ENCODE measurements at places on chromosomes 4 and X. TPM values are rescaled to one million over a fixed set of nuclear protein-coding genes. Genes with fewer than 3 reads are reported as not detected.

GRCh38 chr4:189088780-189089179 is 851.9 kb upstream of the FRG1 start:
- H3K4me1 ChIP-seq, result peaks cover 10% of the 10 kb centered on the region
- no peak for DNase-seq
- peaks cover 2% of the 10 kb centered on the region for H3K36me3 ChIP-seq
- H3K4me3 ChIP-seq, result no peak overlapping the region
- no peak overlapping the region for H3K27ac ChIP-seq

DNA sequence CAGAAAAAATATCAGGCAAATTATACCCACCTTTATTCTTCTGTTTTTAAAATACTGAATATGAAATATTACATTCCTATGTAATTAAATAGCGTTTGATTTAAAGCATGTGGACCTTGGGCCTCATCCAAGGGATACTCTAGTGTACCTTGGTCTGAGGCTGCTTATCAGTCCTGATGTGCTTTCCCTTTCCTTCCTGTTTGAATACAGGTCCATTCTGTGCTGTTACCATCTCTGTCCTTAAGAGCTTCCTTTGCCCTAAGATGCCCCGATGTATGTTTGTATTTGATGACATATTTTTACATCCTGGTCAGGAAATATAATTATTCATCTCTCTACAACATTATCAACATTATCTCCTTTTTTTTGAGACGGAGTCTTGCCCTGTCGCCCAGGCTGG is 24.1 kb downstream of the FAT4 start:
- no peak overlapping the region for H3K27ac ChIP-seq
- no peak overlapping the region for H3K4me3 ChIP-seq
- no peaks in the 10 kb centered on the region for H3K27me3 ChIP-seq
- H3K36me3 ChIP-seq, result peaks cover 16% of the 10 kb centered on the region

DNA sequence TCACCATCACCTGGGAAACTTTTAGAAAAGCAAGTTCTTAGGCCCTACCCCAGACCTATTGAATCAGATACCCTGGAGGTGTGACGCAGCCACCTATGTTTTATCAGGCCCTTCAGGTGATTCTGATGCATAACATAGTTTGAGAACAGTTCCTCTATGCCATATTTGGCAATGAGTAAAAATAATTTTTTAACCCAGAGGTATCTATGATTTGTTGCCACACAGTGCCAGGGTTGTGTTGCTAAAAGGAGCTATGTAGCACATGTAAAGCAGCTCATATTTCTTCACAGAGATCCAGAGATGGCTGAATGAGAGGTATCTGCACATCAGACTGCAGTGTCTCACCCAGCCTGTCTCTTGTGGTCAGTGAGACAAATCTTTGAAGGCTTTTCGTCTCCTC is 85.3 kb downstream of the PTPN13 start:
- H3K4me1 ChIP-seq, result peaks cover 2% of the 10 kb centered on the region
- no peak overlapping the region for H3K4me3 ChIP-seq

- peaks cover 5% of the 10 kb centered on the region for H3K36me3 ChIP-seq
- no peak for DNase-seq
- no peak overlapping the region for H3K4me3 ChIP-seq
- H3K4me1 ChIP-seq, result no peaks in the 10 kb centered on the region
These were observed 135.0 kb downstream of the RAB28 start for GRCh38 chr4:13349096-13349495.

GRCh38 chr4:9602389-9602914 is 158.2 kb downstream of the DEFB131A start:
- no peaks in the 10 kb centered on the region for H3K36me3 ChIP-seq
- no peak overlapping the region for H3K27ac ChIP-seq
- no peaks in the 10 kb centered on the region for H3K27me3 ChIP-seq
- H3K4me3 ChIP-seq, result no peak overlapping the region
- H3K4me1 ChIP-seq, result no peaks in the 10 kb centered on the region
- DNase-seq, result no peak

DNA sequence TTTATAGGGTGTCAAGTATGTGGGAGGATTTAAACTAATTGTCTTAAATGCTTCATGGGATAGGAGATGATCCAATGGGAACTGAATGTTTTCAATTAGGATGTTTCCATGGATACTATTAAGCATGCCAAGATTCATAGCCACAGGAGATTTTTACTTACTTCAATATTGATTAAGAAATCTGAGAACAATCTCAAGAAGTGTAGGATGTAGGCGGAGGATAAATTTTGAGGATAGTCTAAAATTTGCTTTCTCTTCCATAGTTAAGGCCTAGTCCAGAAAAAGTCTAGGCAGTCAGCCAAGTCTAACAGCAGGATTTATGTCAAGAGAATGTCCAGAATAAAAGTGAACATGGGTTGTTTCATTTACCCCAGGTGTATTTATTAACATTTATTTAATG is 32.8 kb downstream of the REPS2 start:
- H3K4me1 ChIP-seq, result no peaks in the 10 kb centered on the region
- no peak for DNase-seq
- no peak overlapping the region for H3K4me3 ChIP-seq
- no peaks in the 10 kb centered on the region for H3K36me3 ChIP-seq
- H3K27ac ChIP-seq, result no peak overlapping the region

The BBS12 gene
- 3.6 TPM for total RNA-seq

The SNCA gene
- total RNA-seq, result 7.9 TPM

The NAP1L2 gene
- not detected for total RNA-seq

The EXOC1L gene
- total RNA-seq, result not detected

The FRMPD3 gene
- not detected for total RNA-seq

The CXCL9 gene
- not detected for total RNA-seq

Measured in osteocyte (in vitro differentiated cells).